Gastroesophageal sphincter (tissue), 4 donors: ENCODE measurements at places on chromosomes 1 and 21. TPM values are rescaled to one million over a fixed set of nuclear protein-coding genes. Genes with fewer than 3 reads are reported as not detected.

GRCh38 chr1:24898152-24898908 lies 31.7 kb downstream of the RUNX3 start:
- no peak for ATAC-seq

GRCh38 chr1:184520336-184520735 lies 133.5 kb downstream of the C1orf21 start:
- no peak for ATAC-seq

DNA sequence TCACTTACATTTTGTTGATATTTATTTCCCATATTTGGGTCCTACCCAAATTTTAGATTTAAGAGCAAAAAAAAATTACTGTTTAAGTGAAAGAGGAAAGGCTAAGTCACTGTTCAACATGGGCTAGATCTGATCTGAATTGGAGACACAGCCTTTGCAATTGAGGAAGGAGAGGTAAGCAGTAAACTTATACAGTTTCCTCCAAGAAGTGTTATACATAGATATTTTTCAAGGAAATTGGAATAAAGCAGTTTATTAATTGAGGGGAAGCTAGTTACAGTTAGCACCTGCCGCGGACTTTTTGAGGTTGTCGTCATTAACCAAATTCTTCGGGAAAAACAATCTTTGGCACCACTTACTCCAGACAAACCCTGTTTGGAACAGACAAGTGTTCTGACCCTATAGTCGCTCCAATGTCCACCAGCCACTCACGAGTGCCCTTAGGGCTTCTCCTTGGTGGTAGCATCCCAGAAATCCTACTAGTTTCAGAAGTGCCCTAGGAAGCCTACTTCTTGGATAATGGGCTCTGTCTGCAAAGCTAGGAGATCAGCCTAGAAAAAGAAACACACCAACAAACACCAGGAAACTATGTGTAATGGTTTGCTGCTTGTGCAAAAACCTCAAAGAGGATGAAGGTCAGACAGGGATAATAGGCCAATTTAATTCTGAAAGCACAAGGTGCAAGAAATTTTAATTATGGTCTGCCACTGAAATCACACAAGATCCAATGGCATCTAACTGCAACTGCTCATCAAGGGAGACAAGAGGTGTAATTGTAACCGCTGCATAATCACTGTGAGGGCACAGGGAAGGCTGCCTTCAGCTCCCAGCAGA lies 2.5 kb downstream of the WLS start:
- no peak for ATAC-seq

- ATAC-seq, result no peak
These were observed 158.5 kb upstream of the FGGY start for GRCh38 chr1:59138402-59138801.

Gene CYP4Z1
- not detected for total RNA-seq

Gene TNFSF18
- total RNA-seq, result not detected

- ATAC-seq, result no peak
These were observed 19.0 kb downstream of the SSR2 start for GRCh38 chr1:156001662-156002171.

Gene TRAF5
- total RNA-seq, result 29.1 TPM

Gene C8B
- total RNA-seq, result not detected

DNA sequence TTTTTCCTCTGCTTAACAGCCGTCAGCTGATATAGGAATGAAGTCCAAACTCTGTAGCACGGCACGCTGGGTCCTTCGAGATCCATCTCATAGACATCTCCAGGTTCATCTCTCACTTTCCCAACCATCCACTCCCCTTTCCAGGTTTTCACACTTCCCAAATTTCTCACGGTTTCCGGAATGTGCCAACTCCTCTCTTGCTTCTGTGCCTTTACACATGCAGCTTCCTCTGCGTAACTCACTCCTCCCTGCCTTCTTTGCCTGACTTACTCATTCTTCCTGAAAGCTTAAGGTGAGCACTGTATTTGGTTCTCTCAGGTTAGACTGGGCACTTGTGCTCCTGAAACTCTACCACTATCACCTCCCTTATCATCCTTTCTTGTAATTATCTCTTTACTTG lies 168.4 kb downstream of the PCNX2 start:
- no peak for ATAC-seq
